ENCODE measurements at places on chromosomes 6 and 20.
A peak's percentile ranks its signal among the peaks of the same experiment; 100 is the strongest.

- DNase-seq: no peak
These were observed 69.4 kb downstream of the FOXC1 start for GRCh38 chr6:1679031-1679687.

- no peak for DNase-seq
These were observed 138.1 kb upstream of the PHACTR3 start for GRCh38 chr20:59466107-59466815.

DNA sequence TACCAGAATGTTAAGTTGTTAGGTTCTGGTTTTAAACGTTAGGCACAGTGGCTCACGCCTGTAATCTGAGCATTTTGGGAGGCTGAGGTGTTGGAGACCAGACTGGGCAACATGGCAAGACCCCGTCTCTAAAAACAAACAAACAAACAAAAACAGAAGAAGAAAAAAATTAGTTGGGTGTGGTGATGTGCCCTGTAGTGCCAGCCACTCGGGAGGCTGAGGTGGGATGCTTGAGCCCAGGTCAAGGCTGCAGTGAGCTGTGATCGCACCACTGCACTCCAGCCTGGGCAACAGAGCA, 19.4 kb downstream of the NOL4L start:
- no peak for DNase-seq

GRCh38 chr6:90168693-90169131, 127.9 kb downstream of the BACH2 start:
- DNase-seq: no peak

DNA sequence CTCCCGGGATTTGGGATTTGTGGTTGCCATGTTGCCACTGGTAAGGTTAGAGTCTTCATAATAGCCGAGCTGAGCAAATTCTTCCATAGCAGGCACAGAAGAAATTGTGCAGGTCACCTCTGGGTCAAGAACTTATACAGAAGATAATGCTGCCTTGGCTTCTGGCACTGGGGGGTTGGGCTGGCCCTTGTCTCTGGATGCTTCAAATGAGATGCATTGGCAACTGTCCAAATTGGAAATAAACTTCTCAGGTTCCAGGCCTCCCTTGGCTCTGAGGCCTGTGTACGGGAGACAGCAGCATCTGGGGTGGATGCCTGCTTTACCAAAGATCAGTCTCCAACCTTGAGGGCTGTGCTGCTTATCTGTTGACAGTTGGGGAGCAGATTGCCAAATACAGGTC, 26.2 kb downstream of the MYO6 start:
- DNase-seq: no peak

GRCh38 chr20:49505518-49505917, 23.1 kb upstream of the KCNB1 start:
- DNase-seq: no peak

DNA sequence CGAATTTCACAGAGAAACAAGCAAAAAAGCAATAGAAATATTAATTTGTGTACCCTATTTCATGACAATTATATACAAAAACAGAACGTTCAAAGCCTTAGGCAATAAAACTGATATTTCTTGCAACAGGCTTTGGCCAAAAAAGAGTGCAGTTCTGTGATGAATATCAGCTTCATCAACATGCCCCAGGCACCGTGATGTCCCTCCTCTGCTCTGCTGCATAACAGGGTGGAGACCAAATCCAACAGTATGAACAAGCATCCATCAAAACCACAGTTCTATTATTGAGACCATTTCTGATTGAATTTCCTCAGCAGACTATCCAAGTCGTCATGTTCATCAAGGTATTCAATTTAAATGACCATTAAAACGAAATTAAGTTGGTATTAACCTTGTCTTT, 722.6 kb upstream of the NRSN1 start:
- DNase-seq: no peak

DNA sequence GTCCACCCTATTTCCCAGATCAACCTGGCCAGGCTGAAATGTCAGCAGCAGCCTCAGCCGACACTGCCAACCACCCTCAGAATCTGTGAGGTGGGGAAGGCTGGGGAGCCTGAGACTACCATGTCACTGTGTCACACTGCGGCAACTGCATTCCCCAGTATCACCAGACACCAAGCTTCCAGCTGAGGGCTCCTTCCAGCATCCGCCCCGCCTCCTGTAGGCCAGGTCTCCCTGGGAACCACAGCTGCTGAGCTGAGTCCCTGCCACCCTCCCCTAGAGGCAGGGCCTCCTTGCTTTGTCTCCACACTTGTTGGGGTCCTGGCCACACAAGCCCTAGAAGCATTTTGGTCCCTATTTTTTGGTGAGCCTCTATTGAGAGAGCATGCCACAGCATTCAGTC, 115.7 kb downstream of the UNC5CL start:
- DNase-seq: no peak

- no peak for DNase-seq
These were observed 63.8 kb upstream of the TINAG start for GRCh38 chr6:54244430-54244829.

GRCh38 chr6:56693246-56693607, 50.5 kb upstream of the DST start:
- no peak for DNase-seq

DNA sequence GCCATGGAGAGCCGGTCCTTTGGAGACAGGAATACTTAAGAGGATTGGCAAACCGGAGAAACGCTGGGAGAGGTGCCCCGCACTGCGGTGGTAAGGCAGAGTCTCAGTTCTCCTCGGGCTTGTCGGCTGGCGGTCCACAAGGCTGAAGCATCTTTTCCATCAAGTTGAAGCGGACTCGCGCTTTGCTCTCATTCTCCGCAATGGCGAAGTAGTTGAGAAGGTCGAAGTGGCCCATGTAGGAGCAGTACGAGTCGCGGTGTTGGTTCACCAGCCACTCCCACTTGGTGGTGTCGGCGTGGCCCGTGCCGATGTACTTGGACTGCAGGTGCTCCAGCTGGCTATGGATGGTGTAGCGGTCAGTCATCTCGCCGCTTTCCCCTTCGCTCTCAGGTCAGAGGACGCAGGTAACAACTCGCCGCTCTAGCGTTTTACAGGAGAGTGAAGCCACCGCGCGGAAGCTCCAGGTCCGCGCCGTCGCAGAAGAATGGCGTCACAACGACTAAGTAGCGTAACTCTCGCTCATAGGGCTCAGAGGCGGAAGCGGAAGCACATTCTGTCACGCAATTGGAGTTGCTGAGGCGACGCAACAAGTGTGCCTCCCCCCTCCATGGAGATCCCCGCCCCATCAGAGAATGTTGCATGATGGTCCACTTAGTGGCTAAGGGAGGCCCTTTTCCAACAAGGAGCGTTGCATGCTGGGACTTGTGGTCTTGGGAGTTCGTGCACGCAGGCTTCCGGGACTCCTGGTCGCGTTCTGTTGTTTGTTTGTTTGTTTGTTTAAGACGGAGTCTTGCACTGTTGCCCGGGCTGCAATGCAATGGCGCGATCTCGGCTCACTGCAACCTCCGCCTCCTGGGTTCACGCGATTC, at the start of gene SF3B5:
Gene SF3B5, minus strand, starts transcription at position 440 of the 869 bp plus-strand sequence. Its CDS starts 76 bp downstream, at position 364.
- DNase-seq: peak; percentile 97

DNA sequence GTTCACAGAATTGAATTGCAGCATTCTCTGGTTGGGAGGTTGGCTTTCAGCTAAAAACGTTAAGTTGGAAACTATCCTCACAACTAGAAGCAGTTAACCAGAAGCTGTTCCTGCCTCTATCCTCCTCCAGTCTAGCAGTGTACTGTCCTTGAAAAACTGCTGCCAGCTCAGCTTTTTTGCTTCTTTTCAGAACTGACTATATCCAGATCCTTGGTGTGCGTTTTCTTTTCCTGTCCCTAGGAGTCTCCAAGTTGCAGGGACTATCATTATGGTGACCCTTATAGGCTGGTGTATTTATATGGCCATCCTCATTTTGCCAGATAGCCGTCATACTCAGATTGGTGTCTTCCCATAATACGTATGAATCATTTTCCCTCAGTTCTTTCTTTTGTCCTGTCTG, 5.5 kb downstream of the ITCH start:
- DNase-seq: no peak

DNA sequence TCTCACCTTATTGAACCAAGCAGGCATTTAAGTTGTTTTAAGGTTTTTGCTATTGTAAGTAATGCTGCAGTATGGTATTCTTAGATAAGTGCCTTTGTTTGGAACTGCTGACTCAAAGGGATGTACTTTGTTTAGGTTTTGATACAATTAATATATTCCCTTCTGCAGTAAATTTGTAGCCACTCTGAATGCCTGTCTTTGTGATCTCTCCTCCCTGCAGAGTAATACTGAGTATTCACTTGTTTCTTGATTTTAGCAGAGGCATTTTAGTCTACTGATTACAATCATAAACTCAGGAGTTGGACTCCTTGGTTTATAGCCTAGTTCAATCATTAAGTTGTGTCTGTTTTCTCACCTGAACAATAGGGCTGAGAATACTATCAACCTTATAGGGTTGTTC, 13.4 kb downstream of the CDS2 start:
- DNase-seq: no peak

DNA sequence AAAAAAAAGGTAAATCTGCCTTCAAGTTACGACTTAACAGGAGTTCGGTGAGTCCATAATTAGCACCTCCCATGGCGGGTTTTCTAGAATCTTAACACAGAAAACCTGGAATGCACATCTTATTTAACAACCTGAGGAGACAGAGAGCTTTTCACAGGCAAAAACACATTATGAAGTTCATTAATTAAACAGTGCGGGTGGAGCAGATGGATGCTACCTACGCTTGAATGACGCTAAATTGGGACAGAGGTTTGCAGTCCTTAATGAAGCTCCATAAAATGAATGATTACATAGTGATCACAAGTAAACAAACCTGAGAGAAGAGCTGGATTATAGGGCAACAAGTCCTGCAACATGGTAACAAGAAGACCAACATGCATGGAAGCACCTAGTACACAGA, 81.0 kb downstream of the INSM1 start:
- DNase-seq: no peak

- no peak for DNase-seq
These were observed 28.6 kb upstream of the SPDEF start for GRCh38 chr6:34584694-34585093.

DNA sequence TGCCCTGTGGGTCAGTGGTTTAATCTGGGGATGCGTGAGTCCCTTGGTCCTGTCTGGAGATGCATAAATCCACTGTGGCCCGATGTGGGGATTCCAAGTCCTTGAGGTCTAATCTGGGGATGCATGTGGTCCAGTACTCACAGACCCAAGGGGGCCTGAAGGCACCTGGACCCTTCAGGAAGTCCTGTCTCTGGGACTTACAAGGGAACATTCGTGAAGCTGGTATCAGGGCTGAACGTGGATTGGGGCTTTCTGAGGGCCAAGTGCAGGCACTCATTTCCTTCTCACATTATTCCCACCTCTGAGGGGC, 25.2 kb upstream of the GTSF1L start:
- DNase-seq: no peak

DNA sequence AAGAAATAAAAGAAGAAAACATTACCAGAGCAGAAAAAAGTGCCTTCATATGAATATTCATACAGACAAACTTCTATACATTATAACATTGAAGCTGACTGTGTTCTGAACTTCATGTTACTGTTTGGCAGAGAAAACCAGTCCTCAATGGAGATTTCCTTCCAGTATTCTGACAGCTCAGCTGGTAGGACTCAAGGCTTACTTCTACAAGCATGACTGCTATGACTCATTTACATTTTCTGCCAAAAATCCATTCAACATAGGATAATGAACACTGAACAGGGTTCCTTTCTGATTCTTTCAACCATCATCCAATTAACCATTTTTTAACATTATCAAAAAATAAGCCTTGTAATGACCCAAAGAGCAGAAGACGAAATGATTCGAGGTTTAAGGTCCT, 25.4 kb downstream of the COL9A1 start:
- no peak for DNase-seq

DNA sequence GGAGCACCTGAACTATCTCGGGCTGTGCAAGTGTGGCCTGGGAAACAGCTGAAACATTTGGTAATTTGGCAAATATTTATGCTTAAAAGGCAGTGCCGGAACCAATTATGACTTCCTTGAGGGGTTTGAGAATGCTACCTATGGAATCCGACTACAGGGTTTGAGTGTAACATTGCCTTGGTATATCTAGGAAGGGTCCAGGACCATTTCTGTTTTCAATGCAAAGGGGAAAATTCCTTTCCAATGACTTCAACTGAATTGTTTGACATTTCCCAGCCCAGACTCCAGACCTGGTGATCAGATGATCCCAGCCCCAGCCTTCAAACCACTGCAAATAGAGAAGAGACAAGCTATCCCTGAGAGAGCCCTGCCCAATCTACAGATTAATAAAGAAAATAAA, 4.6 kb upstream of the PPP1R3G start:
- DNase-seq: no peak

DNA sequence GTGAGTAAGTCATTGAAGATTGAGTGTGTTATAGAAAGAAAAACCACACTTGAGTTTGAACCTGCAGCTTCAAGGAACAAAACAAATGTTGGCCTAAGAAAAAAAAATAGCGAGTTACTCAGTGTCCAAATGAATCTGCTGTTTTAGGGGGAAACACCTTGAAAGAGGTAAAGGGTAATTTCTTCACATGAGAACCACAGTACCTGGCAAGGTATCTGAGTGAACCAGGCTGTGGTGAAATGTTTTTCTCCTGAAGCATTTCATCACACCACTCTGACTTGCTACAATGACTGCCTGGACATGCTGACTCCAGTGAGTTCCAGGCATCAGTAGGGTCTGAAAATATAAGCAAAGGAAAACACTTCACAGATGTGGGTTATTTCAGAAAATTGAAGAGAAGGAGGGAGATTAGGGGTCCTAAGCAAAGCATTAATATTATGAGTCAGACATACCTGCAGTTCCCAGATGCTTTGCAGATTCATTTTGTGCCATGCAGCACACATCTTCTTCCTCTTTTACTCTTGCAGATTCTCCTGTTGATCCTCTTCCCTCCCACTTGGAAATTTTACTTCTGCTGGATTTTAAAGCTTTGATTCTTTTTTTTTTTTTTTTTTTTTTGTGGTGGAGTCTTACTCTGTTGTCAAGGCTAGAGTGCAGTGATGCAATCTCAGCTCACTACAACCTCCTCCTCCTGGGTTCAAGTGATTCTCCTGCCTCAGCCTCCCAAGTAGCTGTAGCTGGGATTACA, 206.2 kb upstream of the SGK1 start:
- DNase-seq: no peak

GRCh38 chr6:50259903-50260302, 210.2 kb upstream of the DEFB112 start:
- no peak for DNase-seq

DNA sequence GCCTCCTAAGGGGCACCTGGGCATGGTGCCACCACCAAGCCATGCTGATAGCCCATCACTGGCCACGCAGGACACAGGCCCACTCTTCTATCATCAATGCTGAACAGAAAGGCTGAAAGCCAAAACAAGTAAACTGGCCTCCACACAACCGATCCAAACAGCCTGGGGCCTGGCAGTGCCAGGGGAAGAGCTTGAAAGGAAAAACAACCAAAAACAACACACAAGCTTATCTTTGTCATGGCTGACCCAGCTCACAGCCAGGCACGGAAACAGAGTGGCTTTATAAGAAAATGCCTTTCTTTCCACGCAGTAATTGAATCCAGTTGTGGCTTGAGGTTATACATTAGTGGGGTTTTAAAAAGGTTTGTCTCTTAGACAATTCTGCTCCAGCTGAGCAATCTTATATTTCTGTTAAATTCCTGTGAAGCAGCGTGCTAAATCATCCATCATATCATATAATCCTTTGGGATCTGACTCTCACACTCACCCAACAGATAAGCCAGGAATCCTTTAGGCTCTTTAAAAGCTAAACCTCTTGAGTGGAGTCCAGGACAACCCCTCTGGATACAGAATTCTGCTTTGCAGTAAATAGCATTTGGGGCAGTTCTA, 65.4 kb upstream of the SLC22A16 start:
- DNase-seq: no peak

- DNase-seq: no peak
These were observed 198.8 kb upstream of the PREP start for GRCh38 chr6:105601541-105602236.

GRCh38 chr20:63121749-63122405, 94.1 kb downstream of the YTHDF1 start:
- no peak for DNase-seq

- no peak for DNase-seq
These were observed 165.4 kb downstream of the SYNDIG1 start for GRCh38 chr20:24634855-24635254.

Measured in CD4-positive, alpha-beta T cell treated with Interleukin-6 for 4 hours (primary cell).